ENCODE measurements at places on chromosomes 2 and 18.

DNA sequence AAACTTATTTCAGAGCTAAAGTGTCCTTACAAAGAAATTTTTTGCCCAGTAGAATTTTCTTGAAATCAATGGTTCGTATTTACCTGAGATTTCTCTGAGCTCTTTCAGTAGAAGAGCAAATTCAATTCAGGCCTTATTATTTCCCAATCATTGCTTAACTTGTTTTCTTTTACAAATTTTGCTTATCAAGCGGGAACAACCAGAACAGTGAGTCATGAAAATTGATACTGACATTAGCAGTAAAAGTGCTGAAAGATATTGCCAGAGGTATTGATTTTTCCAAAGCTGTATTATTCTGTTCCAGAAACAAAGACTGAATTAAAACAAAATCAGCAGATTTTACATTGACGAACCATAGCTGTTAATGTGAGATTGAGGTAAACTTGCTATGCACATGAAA is 10.1 kb upstream of the RIOK3 start:
- DNase-seq = no peak

- no peak for DNase-seq
Observed at GRCh38 chr2:54565551-54565950, 109.4 kb downstream of the SPTBN1 start.

- peak; percentile 28 for DNase-seq
Observed at GRCh38 chr2:18062892-18063291, 184.4 kb downstream of the KCNS3 start.

GRCh38 chr18:3455090-3455635 is 5.2 kb downstream of the TGIF1 start:
- DNase-seq = no peak

- DNase-seq = no peak
Observed at GRCh38 chr2:53933329-53933728, 37.5 kb downstream of the PSME4 start.

DNA sequence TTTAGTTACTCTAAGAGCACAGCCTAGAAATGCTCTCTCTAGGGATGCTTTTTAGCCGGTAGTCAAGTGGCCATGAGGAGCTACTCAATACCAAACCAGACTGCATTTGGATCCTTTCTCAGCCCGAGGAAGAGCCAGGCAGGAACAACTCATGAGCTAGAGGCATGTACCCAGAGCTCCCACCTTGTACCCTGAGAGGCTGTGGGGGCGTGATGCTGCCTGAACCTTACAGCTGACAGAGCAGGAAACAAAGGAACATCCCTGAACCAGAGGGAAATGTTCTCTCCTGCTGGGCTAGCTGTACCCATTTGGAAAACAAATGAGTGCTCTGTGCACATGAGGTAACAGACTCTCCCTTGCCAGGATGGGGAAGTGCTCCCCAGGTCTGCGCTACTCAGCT is 131.6 kb downstream of the OSR1 start:
- DNase-seq = no peak

- DNase-seq = no peak
Observed at GRCh38 chr2:219544567-219544966, 739 bp downstream of the TMEM198 start.

- DNase-seq = no peak
Observed at GRCh38 chr2:177285892-177286715, 21.6 kb upstream of the NFE2L2 start.

DNA sequence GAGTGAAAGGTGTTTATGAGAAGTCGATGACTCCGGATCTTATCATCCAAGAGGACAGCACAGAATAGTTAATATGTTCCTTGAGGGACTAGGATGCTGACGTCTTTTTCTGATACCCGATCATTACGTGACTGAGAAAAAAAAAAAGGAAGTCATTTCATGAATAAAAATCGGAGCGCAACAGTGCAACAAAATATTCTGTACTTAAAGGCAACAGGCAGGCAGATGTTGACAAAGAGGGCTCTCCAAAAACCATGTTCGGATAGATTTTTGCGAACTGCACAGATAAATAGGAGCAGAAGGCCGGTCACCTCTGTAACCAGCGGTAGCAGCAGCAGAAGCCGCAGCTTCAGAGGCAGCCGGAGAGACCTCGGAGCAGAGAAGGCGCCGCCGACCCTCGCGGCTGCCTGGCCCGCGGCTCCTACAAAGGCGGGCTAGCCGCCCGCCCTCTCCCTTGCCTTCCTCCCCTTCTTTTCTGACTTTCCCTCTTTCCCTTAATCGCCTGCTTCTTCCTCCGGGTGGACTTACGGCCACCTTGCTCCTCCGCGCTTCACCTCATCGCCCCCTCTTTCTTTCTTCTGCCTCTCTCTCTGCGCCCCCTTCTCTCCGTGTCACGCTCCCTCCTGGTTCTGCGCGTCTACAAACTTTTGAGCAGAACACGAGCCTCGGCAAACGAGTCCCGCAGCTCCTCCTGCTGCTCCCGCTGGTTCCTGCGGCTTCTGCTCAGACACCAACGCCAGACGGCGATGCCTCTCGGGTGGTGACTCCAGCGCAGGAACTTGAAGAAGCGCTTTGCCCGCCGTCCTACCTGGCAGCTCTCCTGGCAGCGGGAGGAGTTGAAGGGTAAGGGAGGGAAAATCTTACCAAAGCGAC is at the start of gene ADCYAP1:
Gene ADCYAP1 (plus strand): TSS at position 654 of the 873 bp plus-strand sequence. CDS start 516 bp downstream, outside the sequence.
- DNase-seq = no peak
